Activated T-helper 17 cell treated with anti-CD3 and anti-CD28 coated beads, Interleukin-2, amount 50 U/mL, for 72 hours (primary cell): ENCODE measurements at places on chromosomes 6 and 20.

GRCh38 chr6:11722220-11722619 lies 56.4 kb downstream of the ADTRP start:
- peak overlapping the region; percentile 86 for H3K27ac ChIP-seq
- peak overlapping the region; percentile 83 for H3K4me3 ChIP-seq
- no peaks in the 10 kb centered on the region for H3K27me3 ChIP-seq
- peaks cover 99% of the 10 kb centered on the region for H3K36me3 ChIP-seq

GRCh38 chr6:167047554-167047953 lies 48.4 kb downstream of the CEP43 start:
- H3K4me1 ChIP-seq, result peaks cover 41% of the 10 kb centered on the region
- H3K36me3 ChIP-seq, result peaks cover 13% of the 10 kb centered on the region
- peak overlapping the region; percentile 84 for H3K4me3 ChIP-seq
- H3K27ac ChIP-seq, result peak overlapping the region; percentile 96

- peak; percentile 29 for ATAC-seq
- H3K4me1 ChIP-seq, result no peaks in the 10 kb centered on the region
- no peaks in the 10 kb centered on the region for H3K27me3 ChIP-seq
- no peaks in the 10 kb centered on the region for H3K36me3 ChIP-seq
- H3K27ac ChIP-seq, result no peak overlapping the region
- H3K4me3 ChIP-seq, result no peak overlapping the region
These were observed 181.1 kb upstream of the STXBP5 start for GRCh38 chr6:147023148-147023547.

GRCh38 chr20:40493549-40493948 lies 195.5 kb downstream of the MAFB start:
- no peaks in the 10 kb centered on the region for H3K4me1 ChIP-seq
- H3K27ac ChIP-seq, result no peak overlapping the region
- no peak overlapping the region for H3K4me3 ChIP-seq
- ATAC-seq, result no peak

- no peak for ATAC-seq
- H3K27ac ChIP-seq, result no peak overlapping the region
- no peaks in the 10 kb centered on the region for H3K4me1 ChIP-seq
- H3K36me3 ChIP-seq, result no peaks in the 10 kb centered on the region
- no peak overlapping the region for H3K4me3 ChIP-seq
- H3K27me3 ChIP-seq, result no peaks in the 10 kb centered on the region
These were observed 267.9 kb downstream of the COL12A1 start for GRCh38 chr6:74937936-74938335.

DNA sequence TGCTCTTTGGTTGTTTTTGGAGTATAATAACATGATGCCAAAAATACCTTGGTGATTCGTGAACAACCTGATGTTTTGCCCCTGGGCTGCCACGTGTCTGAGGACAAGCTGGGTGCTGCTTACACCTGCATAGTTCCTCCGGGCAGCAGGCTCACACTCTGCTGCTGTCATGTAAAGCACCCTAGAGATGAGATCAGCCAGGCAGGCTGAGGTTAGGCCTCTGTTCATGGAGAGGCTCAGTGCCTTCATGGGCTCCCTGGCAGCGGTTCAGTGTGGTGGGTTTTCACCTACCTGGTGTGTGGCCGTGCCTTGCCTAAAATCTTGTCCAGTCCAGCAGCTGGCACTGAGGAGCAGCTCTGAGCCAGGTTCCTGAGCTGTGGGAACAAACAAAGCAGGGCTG lies 60.1 kb upstream of the TAGAP start:
- ATAC-seq, result no peak
- H3K27ac ChIP-seq, result peak overlapping the region; percentile 81
- H3K27me3 ChIP-seq, result no peaks in the 10 kb centered on the region
- no peaks in the 10 kb centered on the region for H3K36me3 ChIP-seq

- peaks cover 48% of the 10 kb centered on the region for H3K4me1 ChIP-seq
- no peak overlapping the region for H3K4me3 ChIP-seq
- ATAC-seq, result peak; percentile 40
- H3K27ac ChIP-seq, result no peak overlapping the region
- H3K27me3 ChIP-seq, result no peaks in the 10 kb centered on the region
These were observed 11.3 kb downstream of the PREX1 start for GRCh38 chr20:48816282-48817205.

- no peaks in the 10 kb centered on the region for H3K4me1 ChIP-seq
- no peaks in the 10 kb centered on the region for H3K27me3 ChIP-seq
- ATAC-seq, result no peak
These were observed 20.2 kb downstream of the SF3B5 start for GRCh38 chr6:144075187-144075586.

DNA sequence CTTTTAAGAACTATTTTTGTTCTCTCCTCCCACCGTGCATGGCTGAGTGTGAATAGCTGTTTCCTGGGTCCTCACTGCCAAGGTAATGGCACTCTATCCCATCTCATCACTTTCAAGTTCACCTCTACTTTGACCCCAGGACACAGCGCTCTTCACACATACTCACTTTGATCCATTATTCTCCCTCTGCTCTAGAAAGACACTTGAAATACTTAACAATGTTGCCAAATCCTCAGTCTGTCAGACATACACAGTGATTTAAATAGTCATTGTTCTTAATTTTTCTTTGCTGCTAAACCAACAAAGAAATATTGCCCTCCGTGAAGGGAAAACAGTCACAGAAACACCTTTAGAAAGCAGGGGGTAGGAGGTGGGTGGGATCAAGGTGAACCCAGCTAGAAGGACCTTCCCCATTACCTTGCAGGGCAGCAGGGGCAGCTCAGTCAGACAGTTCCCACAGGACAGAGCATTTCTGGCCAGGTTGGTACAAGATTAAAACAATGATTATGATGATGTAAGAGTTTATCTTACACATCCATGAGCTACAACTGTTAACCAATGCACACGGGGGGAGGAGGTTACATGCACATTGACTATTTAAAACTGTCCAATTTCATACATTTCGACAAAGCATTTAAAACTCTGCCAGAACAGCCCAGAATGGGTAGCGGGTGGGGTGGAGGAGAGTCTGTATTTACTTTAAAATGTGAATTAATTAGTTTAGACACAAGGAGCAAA lies 2.4 kb downstream of the SLC22A23 start:
- no peak overlapping the region for H3K27ac ChIP-seq
- H3K36me3 ChIP-seq, result no peaks in the 10 kb centered on the region
- peaks cover 12% of the 10 kb centered on the region for H3K4me1 ChIP-seq
- ATAC-seq, result no peak
- peaks cover 15% of the 10 kb centered on the region for H3K27me3 ChIP-seq

DNA sequence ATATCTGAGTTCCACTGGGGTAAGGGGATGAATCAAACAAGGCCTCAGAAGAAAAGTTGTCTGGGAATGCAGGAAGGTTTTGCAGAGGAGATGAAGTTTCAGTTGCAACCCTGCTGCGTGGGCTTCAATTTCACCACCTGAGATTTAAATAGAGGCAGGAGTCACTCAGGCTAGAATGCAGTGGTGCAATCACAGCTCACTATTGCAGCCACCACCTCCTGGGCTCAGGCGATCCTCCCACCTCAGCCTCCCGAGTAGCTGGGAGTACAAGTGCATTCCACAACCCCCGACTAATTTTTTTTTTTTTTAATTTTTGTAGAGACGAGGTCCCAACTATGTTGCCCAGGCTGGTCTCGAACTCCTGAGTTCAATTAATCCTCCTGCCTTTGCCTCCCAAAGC lies 1.5 kb upstream of the ZNF165 start:
- H3K4me1 ChIP-seq, result peaks cover 26% of the 10 kb centered on the region
- no peak overlapping the region for H3K4me3 ChIP-seq
- peaks cover 1% of the 10 kb centered on the region for H3K27me3 ChIP-seq
- peaks cover 26% of the 10 kb centered on the region for H3K36me3 ChIP-seq
- peak overlapping the region; percentile 89 for H3K27ac ChIP-seq

DNA sequence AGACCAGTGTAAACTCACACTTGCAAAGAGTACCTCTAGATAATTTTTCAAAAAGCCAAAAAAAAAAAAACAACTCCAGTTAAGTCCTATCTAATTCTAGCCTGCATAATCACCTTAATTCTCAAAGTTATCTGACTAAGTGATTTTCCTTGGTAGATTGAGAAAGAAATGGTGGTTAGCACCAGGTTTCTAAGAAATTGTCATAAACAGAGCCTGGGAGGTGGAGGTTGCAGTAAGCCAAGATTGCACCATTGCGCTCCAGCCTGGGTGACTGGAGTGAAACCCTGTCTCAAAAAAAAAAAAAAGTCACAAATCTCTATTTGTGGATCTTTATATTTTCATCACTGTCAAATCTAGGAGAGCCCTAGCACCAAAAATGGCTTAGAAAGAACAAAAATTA lies 8.9 kb downstream of the FBXO5 start:
- no peak for ATAC-seq
- H3K4me1 ChIP-seq, result peaks cover 17% of the 10 kb centered on the region
- H3K36me3 ChIP-seq, result peaks cover 97% of the 10 kb centered on the region
- peak overlapping the region; percentile 4 for H3K4me3 ChIP-seq

DNA sequence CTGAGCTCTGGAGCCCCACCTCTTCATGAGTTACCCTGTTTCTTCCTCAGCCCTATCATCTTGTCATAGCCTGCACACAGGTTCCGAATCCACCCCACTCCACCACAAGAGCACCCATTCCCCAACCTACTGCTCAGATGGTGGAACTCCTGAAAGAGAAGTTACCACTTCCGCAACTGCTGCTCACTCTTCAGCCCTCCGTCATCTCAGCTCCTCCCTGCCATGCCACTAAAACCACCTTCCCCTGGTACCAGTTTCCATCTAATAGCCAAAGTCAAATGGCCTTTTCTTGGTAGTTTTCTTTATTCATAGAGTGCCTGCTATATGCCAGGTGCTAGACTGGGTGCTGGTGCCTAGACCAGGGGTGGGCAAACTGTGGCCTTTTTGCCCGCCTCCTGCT lies 3.9 kb downstream of the RAB22A start:
- peak; percentile 57 for ATAC-seq
- peaks cover 72% of the 10 kb centered on the region for H3K36me3 ChIP-seq
- peak overlapping the region; percentile 61 for H3K4me3 ChIP-seq
- H3K27ac ChIP-seq, result peak overlapping the region; percentile 90

DNA sequence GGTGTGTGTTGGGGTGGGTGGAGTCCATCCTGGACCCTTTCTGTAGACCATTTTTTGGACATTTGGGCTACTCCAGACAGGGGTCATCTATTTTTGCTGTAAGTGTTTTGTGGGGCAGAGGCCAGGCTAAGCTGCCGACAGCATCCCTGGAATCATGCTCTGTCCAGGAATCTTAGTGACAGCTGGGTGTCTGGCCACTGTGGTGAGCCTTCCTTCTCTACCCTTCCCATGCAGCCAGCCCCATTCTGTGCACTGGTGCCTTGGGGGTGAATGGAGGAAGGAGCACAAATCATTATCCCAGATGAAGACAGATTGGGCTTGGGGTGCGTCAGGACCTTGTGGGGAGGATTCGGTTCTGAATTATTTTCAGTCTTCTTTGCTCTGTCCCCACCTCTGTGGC lies 20.2 kb downstream of the TOX2 start:
- no peaks in the 10 kb centered on the region for H3K36me3 ChIP-seq
- H3K4me3 ChIP-seq, result no peak overlapping the region
- peaks cover 2% of the 10 kb centered on the region for H3K4me1 ChIP-seq

GRCh38 chr6:144899161-144899560 lies 614.0 kb downstream of the UTRN start:
- no peaks in the 10 kb centered on the region for H3K4me1 ChIP-seq
- no peak overlapping the region for H3K4me3 ChIP-seq
- peaks cover 12% of the 10 kb centered on the region for H3K27me3 ChIP-seq
- no peak for ATAC-seq
- no peaks in the 10 kb centered on the region for H3K36me3 ChIP-seq
- no peak overlapping the region for H3K27ac ChIP-seq

DNA sequence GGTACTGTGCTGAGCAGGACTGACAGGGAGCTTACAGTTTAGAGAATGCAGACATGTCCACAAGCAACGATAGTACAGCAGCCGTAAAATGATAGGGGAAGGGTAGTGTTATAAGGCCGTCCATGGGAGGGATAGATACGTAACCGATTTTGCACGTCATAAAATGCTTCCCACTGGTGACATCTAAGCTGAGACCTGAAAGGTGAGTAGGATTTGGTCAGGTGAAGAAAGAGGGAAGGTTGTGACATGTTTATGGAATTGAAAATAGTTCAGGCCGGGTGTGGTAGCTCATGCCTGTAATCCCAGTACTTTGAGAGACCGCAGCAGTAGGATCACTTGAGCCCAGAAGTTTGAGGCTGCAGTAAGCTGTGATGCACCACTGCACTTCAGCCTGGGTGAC lies 25.6 kb downstream of the SNX9 start:
- peak overlapping the region; percentile 39 for H3K27ac ChIP-seq
- H3K4me3 ChIP-seq, result peak overlapping the region; percentile 11
- peaks cover 61% of the 10 kb centered on the region for H3K36me3 ChIP-seq
- peaks cover 57% of the 10 kb centered on the region for H3K4me1 ChIP-seq

DNA sequence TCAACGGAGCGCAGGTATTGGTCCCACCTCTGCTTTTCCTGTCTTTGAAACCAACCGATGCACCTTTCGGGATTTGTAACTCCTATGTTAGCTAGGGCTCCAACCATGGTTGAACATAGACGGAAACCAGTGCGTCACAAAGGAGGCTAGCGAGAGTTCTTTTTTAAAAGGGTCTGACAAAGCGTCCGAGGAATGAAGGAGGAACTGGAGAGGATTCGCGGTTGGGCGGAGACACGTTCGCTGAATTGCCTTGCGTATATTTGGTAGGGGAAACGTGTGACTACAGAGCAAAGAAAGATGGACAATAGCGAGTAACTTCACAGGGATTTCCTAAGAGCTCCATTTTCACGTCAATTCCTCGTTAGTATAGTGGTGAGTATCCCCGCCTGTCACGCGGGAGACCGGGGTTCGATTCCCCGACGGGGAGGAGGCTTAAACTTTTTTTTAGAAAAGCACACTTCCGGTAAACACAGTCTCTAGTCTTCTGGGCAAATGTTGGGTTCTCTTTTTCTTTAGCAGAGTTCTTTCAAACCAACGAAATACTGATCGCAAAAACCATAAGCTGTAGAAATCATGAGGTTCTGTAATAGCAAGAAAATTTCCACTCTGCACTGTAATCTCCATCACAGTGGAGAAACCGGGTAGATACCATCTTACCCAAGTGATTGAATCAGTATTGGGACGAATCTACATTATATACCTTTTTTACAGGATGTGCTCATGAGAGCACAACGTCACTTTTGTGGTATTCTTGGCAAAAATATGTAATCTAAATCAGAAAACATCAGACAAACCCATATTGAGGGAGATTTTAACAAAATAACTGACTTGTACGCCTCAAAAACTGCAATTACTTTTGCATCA lies 6.6 kb upstream of the ZNF184 start:
- no peak overlapping the region for H3K27ac ChIP-seq
- H3K36me3 ChIP-seq, result no peaks in the 10 kb centered on the region
- H3K27me3 ChIP-seq, result no peaks in the 10 kb centered on the region
- no peak overlapping the region for H3K4me3 ChIP-seq
- H3K4me1 ChIP-seq, result no peaks in the 10 kb centered on the region

GRCh38 chr6:14166839-14167238 lies 49.3 kb downstream of the CD83 start:
- no peak overlapping the region for H3K27ac ChIP-seq
- H3K36me3 ChIP-seq, result no peaks in the 10 kb centered on the region
- no peak for ATAC-seq
- no peak overlapping the region for H3K4me3 ChIP-seq

DNA sequence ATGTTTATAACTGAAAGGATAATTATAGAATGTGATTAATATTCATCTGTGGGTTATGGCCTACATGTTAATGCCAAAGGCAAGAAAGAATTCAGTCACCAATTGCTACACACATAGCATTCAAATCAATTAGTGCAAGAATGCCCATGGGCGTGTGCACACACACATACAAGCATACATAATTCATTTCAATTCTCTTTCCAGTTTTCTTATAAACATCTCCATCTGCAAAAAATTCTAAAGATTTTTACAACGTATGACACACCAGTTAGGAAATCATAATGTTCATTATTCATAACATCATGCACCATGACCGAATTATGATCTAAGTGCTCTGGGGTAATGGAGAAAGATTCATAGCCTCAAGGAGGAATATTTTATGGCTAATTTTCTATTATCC lies 111.0 kb upstream of the ADTRP start:
- H3K36me3 ChIP-seq, result no peaks in the 10 kb centered on the region
- H3K27ac ChIP-seq, result no peak overlapping the region
- ATAC-seq, result no peak
